ENCODE measurements at places on chromosomes 12 and 14.

DNA sequence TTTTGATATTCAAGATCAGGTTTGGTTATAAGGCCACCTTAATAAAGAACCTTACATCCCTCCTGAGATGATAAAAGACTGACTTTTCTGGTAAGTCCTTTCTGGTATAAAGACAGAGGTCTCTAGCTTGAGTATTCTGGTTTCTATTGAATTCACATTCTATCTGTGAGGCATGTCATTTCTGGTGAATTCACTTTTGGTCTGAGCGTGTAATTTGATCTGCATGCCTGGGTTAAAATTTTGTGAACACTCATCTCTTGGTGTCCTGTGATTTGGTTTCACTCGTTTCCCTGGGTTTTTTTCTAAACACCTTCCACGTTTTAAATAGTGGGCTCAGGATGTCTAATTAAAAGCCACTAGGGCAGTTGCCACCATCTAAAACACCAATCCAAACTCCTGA, 12.2 kb downstream of the EIF5 start:
- no peak for DNase-seq

- no peak for DNase-seq
Measured at GRCh38 chr14:88166616-88167015, 156.5 kb downstream of the KCNK10 start.

- DNase-seq = no peak
Measured at GRCh38 chr14:22280497-22281316, 308.3 kb downstream of the DAD1 start.

DNA sequence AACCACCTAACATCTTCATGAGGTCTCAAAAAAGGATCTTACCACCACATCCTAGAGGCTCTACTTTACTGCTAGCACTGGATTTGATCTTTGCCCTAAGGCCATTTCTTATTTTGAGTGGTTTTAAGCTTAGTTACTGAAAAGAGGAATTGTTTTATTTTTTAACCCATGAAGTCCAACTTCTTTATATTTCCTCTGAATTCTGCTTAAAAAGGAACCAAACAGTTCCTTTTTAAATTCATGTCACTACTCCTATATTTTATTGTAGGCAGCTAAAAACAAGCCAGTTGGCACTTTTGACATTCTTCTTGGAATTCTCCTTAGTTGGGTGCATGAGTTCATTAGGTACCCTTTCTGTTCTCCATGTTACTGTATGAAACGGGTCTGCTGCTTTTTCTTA, 76.4 kb downstream of the FGD4 start:
- DNase-seq = no peak

GRCh38 chr14:94388027-94388383, 397 bp downstream of the SERPINA1 start:
- DNase-seq = no peak

- no peak for DNase-seq
Measured at GRCh38 chr14:54981698-54982097, 45.2 kb downstream of the WDHD1 start.

GRCh38 chr14:94062344-94062940, 18.6 kb downstream of the DDX24 start:
- DNase-seq = no peak

DNA sequence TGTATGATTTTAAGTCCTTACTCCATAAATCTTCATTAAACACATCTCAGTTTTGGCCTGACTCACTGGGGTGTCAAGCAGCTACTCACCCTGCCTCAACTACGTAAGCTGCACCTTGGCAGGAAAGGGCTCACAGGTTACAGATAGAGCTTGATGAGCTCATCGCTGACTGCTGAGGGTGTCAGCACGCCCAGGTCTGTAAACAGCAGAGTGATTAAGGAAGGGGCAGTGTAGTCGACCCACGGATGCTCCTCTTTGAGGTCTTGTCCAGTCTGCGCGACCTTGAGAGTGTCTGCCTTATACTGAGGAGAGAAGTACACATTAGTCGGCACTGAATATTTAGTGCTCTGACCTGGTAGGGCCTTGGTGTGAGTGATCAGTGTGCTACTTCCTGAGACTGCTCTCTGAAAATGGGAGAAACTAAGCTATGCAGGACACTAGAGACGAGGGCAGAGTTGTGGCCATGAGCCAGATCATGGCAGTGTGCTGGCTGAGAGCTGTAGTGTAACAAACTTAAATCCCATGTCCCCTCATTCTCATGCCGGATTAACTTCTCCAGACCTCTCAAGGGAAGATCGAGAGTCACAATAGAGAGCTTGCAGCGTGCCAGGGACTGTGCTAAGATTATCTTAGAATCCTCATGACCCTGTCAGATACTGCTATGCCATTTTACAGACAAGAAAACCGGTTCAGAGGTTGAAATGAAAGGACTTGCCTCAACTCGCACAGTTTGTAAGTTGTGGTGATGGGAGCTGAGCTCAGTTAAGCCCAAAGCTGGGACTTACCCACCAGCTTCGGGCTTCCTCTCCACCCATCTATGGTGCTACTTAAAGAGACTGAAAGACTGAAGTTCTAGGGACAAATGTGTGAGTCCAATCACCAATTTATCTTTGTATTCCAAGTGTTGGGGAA, 11.6 kb downstream of the EIF2B1 start:
- DNase-seq = no peak

- peak; percentile 37 for DNase-seq
Measured at GRCh38 chr12:95733141-95733825, 57.3 kb downstream of the NTN4 start.

All from left renal cortex interstitium (tissue), 4 donors.